ENCODE measurements at places on chromosomes 4 and X.

DNA sequence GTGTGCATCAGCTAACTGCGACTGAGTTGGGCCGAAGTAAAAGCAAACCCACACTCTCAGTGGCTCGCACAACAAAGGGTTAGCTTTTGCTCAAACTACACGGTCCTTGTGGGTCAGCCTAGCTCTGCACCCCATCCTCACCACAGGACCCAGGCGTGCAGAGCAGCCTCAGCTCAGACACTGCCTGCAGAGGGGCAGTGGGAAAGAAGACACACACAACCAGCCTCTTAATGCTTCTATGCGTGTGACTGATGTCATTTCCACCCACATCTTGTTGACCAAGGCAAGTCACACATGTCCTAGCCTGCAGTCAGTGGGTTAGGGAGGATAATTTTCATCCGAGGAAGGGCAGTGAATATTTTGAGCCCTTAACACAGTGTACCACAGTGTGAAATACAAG lies 40.5 kb downstream of the HMGB2 start:
- no peak for DNase-seq

DNA sequence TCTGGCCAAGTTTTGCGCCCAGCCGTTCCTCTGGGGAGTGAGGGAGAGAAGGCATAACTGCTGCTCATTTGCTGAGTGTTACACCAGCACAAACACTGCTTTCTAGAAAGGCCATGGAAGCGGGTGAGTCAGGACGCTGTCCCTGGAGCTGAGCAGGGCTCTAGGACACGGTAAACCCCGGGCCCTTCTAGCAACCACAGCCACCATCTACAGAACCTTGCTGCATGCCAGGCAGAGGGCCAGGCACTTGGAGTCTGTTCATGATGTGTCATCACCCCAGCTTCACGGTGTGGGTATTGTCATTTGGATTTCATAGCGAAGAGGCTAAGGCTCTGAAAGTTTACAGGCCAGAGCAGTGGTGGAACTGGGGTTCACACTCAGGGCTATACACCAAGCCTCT lies 31.8 kb upstream of the C4orf50 start:
- DNase-seq, result no peak

DNA sequence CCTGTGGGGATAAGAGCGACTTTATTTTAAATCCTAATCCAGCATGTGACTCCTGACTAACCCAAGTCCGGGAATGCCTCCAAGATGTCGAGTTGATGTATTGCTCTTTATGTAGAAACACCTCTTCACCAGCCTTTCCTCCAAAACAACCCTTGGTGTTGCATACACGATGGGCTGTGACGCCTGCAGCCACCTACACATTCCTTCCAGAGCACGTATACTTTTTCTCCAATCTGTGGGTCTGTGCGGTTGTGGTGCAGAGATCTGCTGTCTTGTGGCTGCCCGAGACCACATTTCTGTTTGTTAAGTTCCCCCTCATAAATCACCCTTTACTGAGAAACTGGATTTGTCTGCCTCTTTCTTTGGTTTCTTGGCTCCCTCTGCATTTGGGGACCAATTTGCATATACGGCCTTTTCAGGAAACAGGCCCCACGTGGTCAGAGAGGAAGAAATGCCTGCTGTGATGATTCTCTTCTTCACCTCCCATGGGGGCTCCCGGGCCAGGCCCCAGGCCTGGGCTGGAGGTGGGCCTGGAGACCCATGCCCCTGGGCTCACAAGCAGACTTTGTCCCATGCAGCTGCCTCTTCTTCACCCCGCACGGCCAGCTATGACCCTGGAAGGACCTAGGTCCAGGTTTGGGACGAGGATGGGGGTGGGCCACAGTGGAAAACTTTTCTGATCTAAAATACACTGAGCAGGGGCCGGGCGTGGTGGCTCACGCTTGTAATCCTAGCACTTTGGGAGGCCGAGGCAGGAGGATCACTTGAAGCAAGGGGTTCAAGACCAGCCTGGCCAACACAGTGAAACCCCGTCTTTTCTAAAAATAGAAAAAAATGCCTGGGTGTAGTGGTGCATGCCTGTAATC lies 21.4 kb upstream of the AFAP1 start:
- peak; percentile 93 for DNase-seq

GRCh38 chr4:7083597-7084563 lies 16.0 kb upstream of the GRPEL1 start:
- no peak for DNase-seq

DNA sequence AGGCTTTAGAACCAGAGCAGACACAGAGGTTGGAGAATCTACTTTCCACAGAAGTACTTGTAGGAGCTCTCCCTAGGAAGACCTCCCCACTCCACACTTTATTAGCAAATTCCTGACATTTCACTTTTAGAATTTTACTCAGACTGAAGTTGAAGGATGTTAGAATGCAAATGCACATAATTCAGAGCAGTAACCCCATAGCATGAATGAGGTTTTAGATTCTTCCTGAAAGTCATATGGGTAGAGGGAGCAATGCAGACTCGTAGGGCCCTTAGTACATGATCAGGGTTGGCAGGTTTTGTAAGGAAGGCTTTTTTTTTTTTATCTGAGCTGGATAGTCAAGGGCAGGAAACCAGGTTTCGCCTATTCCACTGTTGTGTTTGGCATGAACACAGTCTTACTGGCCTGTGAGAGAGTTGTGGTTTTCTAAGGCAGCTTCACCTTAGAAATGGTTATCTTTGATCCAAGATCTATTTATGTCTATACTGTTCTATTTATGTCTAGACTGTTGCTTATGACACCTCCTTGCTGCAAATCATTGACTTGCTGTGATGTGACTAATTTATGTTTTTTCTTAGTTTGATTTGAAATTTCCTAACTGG lies 48.9 kb downstream of the SPATA18 start:
- DNase-seq, result no peak

GRCh38 chrX:37961118-37961517 lies 45.2 kb upstream of the SYTL5 start:
- no peak for DNase-seq

GRCh38 chr4:5361968-5362367 lies 310.7 kb downstream of the STK32B start:
- peak; percentile 53 for DNase-seq

DNA sequence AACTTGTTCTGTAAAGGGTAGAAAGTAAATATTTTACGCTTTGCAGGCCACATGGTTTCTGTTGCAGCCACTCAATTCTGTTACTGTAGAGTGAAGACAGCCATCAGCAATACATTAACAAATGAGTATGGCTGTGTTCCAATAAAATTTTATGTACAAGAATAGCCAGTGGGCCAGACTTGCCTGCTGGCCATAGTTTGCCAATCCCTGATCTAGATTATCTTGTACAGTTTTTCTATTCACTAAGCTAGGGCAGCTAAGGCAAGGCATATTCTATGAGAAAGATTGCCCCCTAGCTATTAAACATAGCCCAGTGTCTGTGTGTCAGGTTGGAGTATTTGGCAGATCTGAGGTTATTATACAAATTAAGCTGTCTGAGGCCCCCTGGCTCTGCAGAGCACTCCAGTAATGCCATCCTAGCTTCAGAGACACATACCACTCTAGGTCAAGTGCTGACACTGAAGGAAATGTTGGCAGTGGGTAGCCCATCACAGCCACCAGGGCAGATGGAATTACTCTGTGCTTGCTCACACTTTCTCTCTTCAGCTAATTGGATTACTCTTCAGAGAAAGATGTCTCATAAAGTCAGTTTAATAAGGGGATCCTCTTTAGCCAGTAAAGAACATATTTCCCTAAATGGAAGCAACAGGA lies 40.7 kb downstream of the MTTP start:
- no peak for DNase-seq

DNA sequence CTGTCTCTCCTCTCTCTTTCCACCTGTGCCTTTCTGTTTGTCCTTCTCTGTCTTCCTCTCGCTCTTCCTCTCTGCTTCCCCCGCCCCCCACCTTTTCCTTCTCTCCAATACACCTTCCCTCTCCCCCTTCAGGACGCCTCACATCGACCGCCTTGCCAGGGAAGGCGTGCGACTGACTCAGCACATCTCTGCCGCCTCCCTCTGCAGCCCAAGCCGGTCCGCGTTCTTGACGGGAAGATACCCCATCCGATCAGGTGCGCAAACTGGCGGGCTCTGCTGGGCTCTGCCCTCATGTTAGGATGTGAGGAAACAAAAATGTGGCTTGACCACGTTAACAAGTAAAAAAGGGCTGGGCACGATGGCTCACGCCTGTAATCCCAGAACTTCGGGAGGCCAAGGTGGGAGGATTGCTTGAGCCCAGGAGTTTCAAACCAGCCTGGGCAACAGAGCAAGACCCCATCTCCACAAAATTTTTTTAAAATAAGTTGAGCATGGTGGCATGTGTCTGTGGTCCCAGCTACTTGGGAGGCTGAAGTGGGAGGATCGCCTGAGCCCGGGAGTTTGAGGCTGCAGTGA lies 35.2 kb downstream of the ARSF start:
- DNase-seq, result no peak

- DNase-seq, result no peak
Observed at GRCh38 chr4:3256230-3257102, 7.5 kb downstream of the MSANTD1 start.
